HuH-7 (cell line): ENCODE measurements at places on chromosomes 12 and 14.

- DNase-seq: peak; percentile 73
These were observed at the start of gene VPS37B for GRCh38 chr12:122895704-122896636. Gene VPS37B (minus strand): TSS chr12:122896124. CDS start chr12:122896062, 62 bp downstream.

- no peak for DNase-seq
These were observed 5.4 kb downstream of the HSP90AA1 start for GRCh38 chr14:102081231-102082080.

DNA sequence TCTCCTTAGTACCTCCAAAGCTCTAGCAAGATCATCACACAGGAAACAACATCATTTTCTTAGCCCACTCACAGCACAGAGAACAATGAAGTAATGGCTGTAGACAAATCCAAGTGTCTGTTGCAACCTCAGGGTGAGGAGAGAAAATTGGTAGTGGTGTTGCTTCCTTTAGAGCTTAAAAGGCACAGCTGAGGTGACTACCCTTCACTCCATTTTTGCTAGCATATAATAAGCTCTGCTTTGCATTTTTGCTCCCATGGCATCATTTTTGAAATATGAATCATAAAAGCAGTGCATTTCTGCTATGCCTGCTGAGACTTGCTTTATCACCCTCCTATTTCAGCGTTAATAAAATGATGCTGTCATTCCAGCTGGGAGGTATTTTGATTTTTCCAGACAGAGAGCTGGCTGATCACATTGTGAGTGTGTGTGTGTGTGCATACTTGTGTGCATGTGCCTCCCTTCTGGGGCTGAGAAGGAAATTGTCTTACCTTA lies 18.5 kb upstream of the PCNX1 start:
- DNase-seq: no peak

- no peak for DNase-seq
These were observed 12.3 kb downstream of the FIGNL2 start for GRCh38 chr12:51836041-51836826.

- peak; percentile 74 for DNase-seq
These were observed at the start of gene ZBTB42 for GRCh38 chr14:104800771-104801519. Gene ZBTB42 (plus strand): TSS chr14:104801101. CDS start chr14:104801198, 97 bp downstream.

DNA sequence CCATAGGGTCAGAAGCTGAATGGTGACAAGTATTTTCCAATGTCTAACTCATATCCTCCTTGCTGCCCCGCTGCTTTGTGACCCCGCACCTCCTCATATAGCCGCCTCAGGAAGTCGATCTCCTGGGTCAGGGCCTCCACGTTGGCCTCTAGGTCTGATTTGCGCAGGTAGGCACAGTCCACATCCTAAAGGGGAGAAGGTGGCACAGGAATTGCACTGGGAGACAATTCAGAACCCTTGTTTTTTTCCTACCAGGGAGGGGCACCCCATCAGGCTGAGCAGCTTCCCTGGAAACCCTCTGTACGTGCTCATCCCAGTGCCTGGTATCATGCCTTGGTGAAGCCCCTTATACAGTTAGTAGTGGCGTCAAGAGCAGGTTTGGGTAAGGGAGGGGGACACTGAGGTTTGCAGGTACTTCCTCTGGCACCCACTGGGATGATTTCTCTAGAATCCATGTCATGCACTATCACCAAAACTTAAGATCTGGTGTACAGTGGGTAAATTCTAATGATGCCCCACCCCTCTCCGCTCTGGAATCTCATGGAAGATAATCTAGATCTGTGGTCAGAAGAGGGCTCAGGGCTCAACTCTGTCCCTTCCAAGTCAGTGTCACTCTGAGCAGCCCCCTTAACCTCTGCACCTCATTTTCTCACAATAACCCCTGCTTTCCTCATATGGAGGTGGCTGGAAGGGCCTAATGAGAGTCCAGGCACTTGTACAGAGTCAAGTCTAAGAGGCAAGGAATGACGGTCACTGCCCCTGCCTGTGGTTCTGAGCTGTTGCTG lies 20.1 kb upstream of the KRT86 start:
- no peak for DNase-seq

DNA sequence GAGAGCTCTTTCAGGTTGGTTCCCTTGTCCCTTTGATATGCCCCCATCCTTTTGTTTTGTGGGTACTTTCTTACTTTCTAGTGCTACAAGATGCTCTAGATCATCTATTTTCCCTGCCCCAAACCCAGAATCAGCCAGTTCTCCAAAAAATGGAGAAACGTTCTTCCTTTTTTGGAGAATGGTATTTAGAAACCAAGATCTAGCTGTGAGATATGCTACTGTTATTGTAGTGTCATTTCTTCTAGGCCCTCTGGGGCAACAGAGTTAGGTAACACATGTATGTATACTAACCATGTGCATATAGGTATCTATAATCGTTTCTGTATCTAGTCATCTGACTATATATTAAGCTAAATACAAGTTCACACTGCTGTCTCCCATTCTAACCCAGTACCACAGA lies 6.9 kb upstream of the IGFBP6 start:
- DNase-seq: no peak

DNA sequence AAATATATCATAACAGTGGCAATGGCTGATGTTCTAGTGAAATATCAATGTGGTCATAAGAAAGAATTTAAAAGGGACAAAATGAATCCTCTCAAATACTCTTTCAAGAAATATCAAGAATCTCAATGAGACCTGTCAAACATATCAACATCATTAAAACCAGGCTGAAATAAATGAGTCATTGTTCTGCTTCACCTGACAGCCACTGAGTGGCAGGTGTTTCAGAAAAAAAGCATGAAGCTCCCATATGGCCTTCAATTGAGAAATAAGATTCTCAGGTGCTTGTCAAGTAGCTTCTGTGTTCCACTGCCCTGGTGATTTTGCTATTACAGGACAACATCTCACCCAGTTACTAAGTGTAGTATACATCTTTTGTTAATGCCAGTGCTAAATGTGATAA lies 21.5 kb downstream of the ANAPC5 start:
- DNase-seq: no peak

DNA sequence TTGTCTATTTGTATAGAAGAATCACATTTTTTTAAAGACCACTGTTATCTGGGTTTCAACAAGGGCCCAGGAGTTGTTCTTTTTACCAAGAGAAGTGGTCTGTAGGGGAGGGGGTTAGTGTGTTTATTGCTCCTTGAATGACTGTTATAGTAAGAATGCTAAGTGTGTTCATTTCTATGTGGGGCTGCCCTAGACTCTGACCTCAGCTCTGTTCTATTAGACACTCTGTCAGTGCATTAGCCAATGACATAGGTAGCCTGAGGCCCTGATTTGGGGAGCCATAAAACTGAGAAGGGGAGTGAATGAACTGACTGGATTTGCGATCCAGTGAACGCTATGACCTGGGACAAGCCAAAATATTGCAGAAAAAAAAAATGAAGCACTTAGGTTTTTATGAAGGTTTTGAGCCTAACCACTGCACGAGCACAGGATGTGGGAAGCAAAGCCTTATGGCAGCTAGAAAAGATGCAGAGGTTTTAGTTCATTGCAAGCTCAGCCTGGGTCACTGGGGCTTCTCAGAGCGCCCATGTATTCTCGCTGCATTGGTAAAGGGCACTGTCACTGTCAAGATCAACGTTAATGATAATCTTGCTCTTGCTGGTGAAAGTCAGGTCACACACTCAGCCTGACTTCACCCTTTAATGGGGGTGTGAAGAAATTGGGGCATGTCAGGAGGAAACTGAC lies 63.8 kb downstream of the PRKCH start:
- no peak for DNase-seq

GRCh38 chr14:96091149-96091693 lies 52.1 kb downstream of the C14orf132 start:
- DNase-seq: no peak

GRCh38 chr12:32265456-32265855 lies 133.9 kb upstream of the FGD4 start:
- no peak for DNase-seq

- no peak for DNase-seq
These were observed 5.4 kb downstream of the IFFO1 start for GRCh38 chr12:6550294-6551062.

- DNase-seq: no peak
These were observed 277.1 kb downstream of the DPF3 start for GRCh38 chr14:72616811-72617210.

DNA sequence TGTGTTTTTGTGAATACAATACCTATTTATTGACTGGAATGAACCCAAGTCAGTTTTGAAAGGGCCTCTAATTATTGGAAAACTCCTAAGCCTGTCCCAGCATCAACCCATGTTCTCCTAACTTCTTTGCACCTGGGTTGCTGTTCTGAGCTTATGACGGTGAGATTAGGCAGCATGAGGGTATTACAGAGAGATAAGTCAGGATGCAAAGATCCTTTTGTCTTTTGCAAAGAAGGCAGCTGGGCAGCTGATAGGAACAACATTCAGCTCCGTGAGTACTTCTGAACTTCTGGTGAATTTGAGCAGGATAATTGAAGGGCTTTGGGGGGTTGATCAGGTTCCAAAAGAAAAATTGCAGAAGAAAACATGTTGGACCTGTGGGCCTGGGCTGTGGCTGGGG lies at the start of gene PDE6H:
PDE6H (plus strand) TSS at position 227 of the 400 bp plus-strand sequence. CDS start 4,971 bp downstream, outside the sequence.
- DNase-seq: no peak

- DNase-seq: no peak
These were observed 42.1 kb upstream of the USP44 start for GRCh38 chr12:95593266-95593871.

DNA sequence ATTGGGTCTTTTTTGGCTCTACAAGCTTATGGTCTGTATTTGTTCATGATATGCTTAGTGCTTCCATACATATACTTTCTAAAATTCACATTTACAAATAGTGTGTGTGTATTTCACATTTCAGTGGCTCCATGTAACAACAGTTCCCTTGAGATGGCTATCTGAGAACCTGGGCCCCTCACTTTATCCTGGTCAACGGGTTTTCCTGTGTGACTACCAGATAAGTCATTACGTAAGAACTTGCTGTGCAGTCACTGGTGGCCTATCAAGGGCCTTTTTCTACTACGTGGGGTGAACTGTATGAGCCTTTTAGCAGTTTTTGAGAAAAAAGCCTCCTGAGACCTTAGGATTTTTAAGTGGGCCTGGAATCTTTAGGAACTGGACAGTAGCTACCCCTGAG lies 454.1 kb downstream of the PCNX1 start:
- DNase-seq: no peak

- no peak for DNase-seq
These were observed 1.6 kb upstream of the PTPRB start for GRCh38 chr12:70638639-70639360.

- DNase-seq: peak; percentile 71
These were observed 7.6 kb upstream of the PFDN5 start for GRCh38 chr12:53287741-53288216.

- no peak for DNase-seq
These were observed 24.4 kb upstream of the TBX5 start for GRCh38 chr12:114430306-114430705.

DNA sequence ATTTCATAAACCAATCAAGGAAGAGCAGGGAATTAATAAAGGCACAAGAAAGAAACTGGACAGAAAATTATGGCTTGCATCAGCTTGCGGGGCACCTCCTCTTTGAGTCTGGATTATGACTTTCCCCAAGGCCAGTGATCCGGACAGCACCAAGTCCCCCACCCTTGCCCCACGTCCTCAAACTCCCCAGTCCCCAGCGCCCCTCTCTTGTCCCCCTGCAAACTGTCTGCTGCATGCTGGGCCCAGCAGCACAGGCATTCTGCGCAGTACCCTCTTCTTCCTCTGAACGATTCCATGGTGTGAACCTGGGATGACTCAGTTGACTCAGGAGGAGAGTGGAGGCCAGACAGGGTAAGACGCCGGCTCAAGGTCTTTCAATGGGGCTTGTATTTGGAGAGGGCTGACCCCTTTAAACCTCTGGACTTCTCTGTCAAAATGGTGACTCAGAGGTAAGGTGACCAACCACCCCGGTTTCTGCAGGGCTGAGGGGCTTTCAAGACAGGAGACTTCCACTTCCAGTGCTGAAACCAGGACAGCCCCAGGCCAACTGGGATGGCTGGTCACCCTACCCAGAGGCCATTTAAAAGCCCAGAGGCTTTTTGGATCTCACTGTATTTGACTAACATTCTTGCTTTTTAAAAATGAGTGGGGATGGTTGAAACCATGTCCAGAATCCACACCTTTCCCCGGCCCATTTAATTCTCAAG lies 13.5 kb downstream of the C14orf132 start:
- DNase-seq: no peak

DNA sequence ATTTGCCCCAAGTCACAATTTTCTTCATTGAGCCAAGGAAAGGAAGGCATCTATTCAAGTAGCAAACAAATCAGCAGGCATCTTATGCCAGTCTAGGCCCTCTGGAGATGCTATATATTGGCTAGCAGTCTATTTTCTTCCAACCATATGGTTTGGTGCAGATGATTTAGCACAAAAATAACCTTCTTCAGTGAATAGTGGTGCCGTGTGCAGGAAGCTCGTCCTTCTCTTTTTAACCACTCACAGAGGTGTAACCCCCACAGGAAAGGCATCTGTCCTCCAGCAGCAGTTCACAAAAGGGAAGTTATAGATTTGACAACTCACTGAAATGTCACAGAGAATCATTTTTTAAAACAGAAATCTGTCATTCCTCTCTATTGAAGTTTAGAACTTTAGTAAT lies 445.7 kb upstream of the SYT1 start:
- no peak for DNase-seq

GRCh38 chr12:34219046-34219770 lies 196.9 kb downstream of the ALG10 start:
- DNase-seq: no peak

GRCh38 chr12:22573181-22573580 lies 28.8 kb upstream of the C2CD5 start:
- DNase-seq: no peak
